ENCODE measurements at places on chromosomes 12 and 14.

DNA sequence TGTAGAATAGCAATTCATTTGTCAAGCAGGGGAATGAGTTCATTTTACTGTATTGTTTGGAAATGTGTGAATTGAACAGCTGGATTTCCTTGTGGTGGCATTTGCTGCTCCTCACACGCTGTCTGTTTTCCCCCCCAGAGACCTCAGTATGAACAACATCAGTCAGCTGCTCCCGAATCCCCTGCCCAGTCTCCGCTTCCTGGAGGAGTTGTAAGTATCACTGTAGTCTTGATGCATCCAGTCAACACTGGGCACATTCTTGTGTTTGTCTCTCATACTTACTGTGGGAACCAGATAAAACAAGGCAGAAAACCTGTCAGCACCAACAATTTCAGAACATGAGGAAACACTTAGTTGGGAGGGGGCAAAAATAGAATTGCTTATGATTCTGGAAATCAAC lies 64.9 kb downstream of the LGR5 start:
- no peak for DNase-seq

GRCh38 chr12:109732321-109733305 lies 19.0 kb downstream of the FAM222A start:
- no peak for DNase-seq

DNA sequence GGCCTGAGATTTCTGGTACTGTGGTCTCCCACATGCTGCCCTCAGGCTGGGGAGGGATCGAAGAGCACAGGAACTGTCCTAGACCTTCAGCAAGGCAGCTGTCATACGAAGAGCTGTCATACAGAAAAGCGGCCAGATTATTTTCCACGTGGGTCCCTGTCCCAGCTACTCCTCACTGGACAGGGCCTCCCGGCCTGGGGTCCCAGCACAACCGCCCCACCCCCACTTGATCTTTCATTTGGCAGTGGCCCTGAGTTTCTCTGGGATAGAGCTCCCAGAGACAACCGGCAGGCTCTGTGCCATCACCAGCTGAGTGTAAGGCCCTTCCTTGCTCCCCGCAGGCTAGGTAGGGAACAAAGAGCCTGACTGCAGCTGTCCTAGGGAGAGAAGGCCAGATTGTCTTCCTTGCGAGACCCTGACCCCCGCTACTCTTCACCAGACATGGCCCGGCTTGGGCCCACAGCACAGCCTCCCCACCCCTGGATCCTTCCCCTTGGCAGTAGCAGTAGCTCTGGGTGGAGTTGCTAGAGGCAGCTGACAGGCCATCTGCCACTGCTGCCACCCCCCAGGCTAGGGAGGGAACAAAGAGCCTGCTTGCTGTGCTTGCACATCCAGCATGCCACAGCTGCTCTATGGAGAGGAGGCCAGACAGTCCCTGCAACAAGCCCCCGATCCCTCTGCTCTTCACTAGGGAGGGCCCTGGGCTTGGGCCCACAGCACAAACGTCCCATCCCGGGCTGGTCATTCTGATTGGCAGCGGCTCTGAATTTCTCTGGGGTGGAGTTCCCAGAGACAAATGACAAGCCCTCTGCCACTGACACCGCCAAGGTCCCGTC lies 3.1 kb upstream of the OR4N2 start:
- no peak for DNase-seq

- no peak for DNase-seq
Measured at GRCh38 chr14:75915045-75915444, 66.8 kb downstream of the TGFB3 start.

DNA sequence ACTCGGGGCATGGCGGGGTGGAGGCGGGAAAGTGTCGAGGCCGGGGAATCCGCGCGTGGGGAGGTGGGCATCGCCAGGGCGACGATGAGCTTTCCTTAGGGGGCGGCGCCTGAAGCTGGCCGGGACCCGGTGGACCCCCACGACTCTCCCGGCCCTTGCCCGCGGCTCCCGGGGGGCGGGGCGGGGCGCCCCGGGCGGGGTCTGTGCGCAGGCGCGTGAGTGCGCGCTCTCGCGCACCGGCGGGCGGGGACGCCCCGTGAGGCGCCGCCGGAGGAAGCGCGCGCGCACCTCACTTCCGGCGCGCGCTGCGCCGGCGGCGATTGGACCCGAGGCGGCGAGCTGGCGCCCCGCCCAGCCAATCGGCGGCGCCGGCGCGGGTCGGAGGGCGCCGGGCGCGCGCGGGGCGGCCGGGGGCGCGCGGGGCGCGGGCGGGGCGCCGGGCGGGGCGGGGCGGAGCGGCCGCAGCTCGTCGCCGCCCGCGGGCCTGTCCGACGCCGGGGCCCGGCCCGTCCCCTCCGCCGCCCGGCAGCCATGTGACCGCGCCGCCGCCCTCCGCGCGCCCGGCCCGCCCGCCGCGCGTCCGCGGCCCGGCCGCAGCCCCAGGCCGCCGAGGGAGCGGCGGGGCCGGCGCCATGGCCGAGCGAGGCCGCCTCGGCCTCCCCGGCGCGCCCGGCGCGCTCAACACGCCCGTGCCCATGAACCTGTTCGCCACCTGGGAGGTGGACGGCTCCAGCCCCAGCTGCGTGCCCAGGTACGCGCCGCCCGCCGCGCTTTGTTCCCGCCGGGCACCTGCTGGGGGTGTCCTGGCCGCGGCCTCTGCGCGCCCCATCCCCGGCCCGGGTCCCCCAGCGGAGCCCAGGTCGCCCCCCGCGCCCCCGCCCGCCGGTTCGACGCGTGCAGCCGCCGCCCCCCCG lies at the start of gene PACS2:
TSS of gene PACS2 (plus strand) at position 462 of the 914 bp plus-strand sequence. CDS start at position 633, 171 bp downstream.
- DNase-seq, result peak; percentile 67

DNA sequence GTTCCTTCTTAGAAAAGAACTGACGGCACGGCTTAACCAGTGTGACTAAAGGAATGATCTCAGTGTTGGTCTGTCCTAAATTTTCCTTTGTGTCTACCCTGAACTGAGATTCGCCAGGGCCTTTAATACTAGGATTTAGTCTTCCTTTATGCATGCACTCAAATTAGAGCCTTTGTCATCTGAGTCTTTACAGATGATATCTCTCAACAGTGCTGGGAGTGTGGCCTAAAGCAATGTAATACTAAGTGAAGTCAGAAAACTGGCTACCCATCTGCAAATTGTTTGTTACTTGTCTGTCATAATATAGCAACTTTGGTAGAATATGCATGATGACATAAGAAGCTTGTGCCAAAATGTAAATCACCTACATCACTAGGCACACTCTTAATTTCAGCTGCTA lies 95.4 kb downstream of the PTPRO start:
- no peak for DNase-seq

Measured in activated CD8-positive, alpha-beta T cell treated with anti-CD3 and anti-CD28 coated beads for 36 hours (primary cell).